ENCODE measurements at places on chromosomes 11 and 22.
A peak's percentile ranks its signal among the peaks of the same experiment; 100 is the strongest.

DNA sequence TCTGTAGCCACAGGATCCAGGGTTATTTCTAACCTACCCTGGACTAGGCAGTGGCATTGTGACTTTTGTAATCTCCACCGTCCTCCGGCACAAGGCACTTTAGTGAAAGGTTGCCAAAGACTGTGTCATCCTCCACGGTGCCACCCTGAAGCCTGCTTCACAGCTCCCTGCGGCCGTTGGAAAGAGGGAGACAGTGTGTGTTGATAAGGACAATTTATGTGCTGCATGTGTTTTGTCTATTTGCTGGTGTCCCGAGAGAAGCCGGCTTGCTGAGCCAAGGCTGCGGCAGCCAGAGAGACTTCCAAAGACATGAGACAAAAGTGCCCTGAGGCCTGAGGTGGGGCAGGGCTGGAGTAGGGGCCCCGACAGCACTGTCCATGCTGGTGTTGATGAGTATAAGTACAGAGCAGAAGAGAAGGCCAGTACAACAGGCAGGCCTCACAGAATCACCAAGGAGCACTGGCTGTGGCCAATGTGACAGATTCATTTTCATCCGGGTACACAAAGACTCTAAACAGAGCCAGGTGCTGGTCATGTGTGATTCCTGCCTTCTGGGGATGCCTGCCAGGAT, 40.9 kb downstream of the GALNT18 start:
- no peak for DNase-seq

DNA sequence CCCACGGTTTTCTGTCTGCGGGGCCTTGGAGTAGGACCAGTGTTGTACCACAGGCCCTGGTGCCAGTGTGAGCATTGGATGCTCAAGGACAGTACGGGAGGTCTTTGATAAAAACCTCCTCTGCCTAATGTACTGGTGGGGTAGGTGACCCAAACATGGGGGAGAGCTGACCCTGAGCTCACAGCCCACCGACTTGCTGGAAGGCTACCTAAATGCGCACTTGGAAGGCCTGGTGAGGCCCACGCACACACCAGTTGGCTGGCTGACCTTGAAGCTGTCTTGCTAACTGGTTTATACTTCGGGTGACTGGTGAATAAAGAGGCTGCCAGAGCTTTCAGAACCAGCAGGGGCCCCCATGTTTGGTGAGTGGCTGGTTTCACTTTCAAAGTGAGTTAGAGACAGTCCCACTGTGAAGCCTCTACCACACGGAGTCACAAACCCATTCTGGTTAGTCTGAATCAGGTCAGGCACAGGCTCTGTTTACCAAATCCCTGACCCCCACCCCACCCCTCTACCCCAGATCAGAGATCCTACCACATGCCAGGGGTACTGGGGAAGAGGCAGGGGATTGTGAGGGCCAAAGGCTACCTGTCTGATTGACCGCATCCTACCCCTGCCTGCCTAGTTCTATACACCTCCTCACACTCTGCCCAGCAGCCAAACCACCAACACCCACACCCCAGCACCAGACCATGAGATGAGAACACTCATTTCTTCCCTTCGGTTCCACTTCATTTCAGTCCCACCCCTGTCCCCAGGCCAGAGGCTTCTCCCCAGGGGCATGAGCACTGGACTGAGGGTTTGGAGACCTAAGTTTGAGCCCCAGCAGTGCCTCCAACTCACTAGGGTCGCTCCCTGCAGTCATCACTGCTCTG, 12.7 kb upstream of the IL2RB start:
- DNase-seq = no peak

DNA sequence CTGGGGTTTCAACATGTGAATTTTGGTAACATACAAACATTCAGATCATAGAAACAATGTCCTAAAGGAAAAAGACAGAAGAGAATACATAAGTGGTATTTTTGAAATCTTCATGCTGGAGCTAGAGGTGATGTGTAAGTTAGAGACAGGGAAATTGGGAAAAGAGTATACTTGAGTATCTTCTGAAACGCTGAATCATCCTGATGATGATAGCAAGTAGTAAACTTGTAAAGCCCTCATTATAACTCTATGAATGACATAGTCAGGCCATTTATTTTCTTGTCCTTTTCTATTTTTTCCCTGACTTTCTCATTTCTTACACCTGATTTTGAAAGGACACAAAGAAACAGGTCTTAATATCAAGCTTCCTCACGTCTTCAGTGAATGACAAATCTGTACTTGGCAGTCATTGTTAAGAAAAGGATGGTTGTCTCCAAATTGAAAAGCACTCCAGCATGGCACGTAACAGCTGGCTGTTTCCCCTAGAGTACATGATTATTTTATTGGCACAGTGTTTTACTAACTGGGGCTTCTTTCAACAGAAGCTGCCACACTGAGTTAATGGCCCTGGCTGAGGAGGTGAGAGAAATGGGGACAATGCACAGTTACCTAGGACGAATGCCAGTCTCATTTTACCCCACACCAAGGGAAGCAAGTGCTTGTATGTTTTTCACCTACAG, 140.7 kb upstream of the CTSC start:
- DNase-seq = no peak

- no peak for DNase-seq
Observed at GRCh38 chr11:56705784-56706396, 7.0 kb downstream of the OR9G1 start.

- peak; percentile 51 for DNase-seq
Observed at GRCh38 chr11:57203359-57203758, 21.6 kb downstream of the LRRC55 start.

DNA sequence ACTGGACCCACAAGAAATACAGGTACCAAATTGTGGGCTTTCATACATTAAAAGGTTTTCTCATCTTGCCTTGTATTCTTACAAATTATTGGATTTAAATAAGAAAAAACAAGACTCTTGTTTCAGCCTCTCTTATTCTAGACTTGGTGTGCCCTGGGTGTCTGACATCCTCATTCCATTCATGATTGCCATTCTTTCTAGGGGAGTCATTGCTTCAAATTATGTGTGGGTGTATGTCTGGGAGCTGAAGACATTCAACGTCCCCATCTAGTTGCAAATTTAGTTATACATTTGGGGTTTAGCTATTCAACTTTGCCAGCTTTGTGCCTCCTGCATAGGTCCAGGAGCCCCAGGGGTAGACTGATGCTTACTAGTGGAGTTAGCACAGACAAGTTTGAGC, 18.1 kb downstream of the MAML2 start:
- no peak for DNase-seq

- no peak for DNase-seq
Observed at GRCh38 chr11:67054836-67055523, 1.7 kb upstream of the RHOD start.

DNA sequence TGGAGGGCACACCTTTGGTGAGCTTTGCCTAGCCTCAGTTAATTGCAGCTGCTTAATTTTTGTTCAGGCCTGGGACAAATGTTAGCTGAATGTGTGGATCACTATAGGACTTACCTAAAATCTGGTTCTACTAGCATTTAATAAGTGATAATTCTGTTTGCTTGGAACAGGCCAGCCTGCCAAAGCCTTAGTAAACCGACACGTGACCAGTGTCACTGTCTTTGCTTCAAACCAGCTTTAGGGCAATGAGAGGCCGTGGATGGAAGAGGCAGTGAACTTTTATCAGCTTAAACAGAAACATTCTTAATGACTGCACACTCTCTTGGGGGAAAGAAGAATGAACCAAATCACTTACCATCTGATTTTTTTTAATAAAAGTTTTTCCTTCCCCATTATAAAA, 10.8 kb downstream of the PARVA start:
- no peak for DNase-seq

GRCh38 chr11:119015054-119015611, 3.0 kb downstream of the RPS25 start:
- DNase-seq = no peak

DNA sequence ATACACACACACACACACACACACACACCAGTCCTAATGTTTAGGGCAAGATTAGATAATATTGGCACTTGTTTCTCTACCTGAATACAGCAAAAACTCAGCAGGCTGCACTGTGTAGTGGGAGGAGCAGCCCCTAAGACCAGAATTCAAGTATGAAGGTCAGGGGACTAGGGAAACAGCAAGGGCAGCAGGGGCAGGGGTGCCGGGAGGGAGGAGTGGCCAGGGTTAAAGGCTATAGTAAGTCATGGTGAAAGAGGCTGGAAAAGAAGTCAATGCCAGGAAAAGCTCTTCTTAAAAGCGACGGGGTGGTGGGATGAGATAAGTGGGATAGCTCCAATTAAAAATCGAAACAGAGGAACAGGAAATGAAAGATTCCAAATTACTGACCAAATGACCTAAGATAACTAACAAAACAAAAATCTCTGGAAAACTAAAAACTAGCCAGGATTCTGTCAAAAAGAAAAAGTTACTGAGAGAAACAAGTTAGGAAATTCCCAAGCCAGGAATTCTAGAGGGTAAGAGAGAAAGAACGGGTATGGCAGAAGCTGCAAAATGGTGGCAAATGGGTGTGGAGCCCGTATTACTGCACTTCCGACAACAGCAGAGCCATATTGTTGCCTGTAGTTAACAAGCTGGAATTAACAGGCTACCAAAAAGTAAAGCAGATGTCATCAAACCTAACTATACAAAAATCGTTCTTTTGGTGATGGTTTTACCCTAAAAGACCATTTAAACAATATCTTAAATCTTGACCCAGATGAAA, 1.3 kb downstream of the ASCL3 start:
- no peak for DNase-seq

GRCh38 chr11:124120891-124121290, 5.6 kb downstream of the VWA5A start:
- DNase-seq = no peak

DNA sequence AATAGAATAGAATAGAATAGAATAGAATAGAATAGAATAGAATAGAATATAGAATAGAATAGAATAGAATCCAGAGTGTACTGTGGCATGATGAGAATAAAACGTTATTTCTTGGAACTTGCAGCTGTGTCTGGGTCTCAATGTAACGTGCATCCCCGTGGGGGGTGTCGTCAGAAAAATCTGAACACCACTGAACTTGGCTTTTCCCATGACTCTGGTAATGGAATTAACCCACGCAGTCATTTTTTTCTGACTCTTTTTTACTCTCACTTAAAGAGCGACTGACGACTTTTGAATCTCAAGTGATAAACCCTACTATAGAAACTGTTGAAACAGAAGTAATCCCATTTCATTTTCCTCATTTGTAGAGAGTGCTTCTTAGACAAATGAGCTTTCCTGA, 92.4 kb upstream of the BID start:
- DNase-seq = no peak

DNA sequence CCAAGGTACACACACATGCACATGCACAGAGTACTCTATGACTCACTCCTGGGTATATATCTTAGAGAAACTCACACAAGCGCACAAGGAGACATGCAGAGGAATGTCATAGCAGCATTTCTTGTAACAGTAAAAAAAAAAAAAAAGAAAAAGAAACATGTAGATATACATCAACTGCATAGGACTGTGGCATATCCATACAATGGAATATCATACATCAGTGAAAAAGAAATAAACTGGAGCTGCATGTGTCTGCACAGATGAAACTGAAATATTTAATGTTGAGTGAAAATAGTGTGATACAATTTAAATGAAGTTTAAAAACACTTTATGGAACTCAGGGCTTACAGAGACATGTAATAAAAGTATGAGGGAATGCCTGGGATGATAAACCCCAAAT, 46.4 kb downstream of the SYT13 start:
- DNase-seq = no peak

- peak; percentile 57 for DNase-seq
Observed at GRCh38 chr11:64564947-64565889, 25.8 kb upstream of the SLC22A12 start.

DNA sequence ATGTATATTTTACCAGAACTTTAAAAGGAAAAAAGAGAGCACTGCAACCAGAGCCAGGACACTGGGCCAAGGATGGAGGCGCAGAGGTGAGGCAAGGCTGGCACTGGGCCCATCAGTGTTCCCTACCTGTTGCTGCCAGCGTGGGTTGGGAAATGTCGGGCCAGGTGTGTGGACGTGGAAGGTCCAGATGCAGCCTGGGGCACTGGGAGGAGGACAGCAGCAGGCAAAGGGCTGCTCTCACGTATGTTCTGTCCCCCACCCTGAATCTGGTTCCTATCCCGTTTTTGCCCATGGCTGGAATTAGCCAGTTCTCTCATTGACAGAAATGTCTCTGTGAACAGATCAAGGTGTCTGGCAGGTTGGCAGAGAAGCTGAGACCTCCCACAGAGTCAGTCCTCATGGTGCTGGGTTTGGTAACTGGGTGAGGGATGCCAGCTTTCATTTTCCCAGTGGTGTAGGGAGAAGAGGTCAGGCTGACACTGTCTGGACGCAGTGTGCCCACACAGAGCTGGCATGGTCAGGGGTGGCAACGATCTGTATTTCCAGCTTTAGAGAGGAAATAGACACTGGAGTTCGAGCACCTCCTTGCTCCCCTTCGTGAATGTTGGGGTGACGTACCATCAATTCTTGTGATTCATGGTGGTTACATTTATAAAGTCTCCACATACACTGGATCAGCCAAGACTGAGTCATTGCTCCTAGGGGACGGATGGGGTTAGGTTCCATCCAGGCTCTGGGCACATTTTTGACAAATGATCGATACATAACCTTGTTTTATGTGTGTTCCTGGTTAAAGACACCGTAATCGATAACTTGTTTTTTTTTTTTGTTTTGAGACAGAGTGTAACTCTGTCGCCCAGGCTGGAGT, 4.3 kb upstream of the PNPLA3 start:
- DNase-seq = no peak

DNA sequence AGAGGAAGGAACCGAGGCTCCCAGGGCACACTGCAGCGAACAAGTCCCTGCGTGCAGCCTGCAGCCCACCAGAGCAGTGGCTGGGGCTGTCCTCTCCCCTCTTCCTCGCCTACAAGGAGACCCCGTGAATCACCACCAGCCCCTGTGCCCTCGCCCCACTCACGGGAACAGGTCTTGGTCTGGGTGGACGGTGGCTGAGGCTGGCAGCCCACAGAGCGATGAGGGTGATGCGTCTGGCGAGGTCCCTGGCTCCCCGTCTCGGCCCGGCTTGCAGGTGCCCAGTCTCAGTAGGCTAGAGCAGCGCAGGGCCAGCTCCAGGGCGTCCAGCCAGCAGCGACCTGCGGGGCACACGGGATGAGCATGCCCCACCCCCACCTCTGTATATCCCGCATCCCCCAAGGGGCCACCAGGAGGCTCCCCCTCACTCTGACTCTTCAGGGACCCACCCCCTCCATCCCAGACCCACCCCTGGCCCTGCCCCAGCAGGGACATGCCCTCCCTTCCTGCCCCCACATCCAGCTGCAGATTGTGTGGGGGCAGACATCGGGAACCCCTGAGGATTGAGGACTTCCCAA, 50.5 kb upstream of the CARS1 start:
- DNase-seq = peak; percentile 18

DNA sequence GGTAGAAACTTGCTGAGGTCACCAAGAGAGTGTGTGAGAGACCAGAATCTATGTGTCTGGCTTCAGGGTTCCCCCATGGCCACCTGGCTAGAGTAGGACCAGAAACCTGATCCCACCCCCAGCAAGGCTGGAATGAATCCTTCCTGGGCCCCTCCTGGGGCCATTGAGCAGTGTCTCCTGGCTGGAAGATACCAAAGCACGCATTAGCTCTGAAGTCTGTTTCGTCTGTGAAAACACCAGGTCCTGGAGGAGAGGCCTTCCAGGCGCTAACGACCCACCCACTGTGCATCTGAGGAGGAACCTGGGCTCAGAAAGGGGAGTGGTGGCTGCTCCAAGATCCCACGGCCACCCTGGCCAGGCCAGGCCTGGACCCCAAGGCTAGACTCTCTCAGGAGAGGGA, 15.5 kb upstream of the TSKU start:
- DNase-seq = no peak

- no peak for DNase-seq
Observed at GRCh38 chr11:30619767-30620166, 33.6 kb upstream of the MPPED2 start.

GRCh38 chr11:94511932-94512781, at the start of gene C11orf97:
C11orf97 (plus strand) TSS chr11:94512461; CDS start chr11:94512529, 68 bp downstream.
- DNase-seq = peak; percentile 74
